ENCODE measurements at places on chromosomes 3 and 15.

DNA sequence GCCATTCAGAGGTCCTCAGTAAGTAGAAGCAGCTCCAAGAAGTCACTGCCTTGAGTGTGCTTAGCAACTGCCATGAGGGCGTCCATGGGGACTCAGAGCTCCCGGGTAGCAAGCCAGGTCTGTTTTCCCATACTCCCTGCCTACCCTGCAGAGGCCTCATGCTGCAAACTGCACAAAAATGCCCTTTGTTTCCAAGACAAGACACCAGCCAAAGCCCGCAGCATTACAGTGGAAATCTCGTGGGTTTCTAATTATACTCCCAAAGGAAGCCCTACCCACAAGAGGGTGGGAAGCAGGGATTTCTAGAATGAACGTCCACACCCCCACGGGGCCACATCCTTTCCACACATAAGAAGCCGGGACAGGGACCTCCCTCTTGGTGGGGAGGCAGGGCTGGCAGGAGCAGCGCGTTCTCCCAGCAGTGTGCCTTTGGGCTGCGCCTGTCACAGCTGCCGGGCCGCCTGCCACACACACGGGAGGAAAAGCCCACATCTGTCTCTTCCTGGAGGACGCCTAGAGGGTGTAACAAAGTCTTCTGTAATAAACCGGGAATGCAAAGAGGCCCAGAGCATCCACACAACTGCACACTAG is 31.1 kb downstream of the FAM174B start:
- DNase-seq = no peak

GRCh38 chr3:149620291-149621020 is 37.4 kb downstream of the WWTR1 start:
- DNase-seq = no peak

DNA sequence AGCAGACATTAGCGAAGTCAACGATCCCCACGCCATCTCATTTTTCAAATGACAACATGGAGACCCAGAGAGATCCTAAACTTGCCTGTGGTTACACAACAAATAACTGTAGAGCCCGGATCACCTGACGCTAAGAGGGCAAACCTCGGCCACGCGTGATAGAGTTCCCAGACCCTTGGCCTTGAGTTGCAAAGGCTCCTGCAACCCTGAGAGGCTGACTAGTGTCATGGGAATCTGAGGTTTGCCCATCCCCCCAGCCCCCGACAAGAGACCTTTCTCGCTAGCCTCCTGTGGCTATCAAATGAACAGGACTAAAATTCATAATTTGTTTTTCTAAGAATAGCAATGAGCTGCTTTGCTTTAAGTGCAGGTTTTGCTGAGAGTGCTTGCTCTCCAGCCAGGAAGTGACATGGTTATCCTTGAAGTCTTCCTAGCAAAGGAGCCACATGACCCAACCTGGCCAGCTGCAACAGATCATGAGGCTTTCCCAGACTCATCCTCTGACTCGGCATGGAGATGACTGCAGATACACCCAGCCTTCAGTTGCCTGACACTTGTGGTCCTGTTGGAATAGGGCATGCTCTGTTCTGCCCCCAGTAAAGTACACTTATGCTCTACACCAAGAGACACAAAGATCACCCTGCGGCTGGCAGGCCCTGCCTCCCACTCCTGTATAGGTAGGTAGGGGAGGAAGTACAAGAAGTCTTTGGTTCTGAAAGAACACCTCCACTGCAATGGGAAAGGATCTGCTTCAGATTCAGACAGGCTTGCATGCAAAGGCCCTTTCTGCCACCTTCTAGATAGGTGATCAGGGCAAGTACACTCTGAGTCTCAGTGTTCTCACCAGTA is 36.0 kb downstream of the MCF2L2 start:
- DNase-seq = no peak

DNA sequence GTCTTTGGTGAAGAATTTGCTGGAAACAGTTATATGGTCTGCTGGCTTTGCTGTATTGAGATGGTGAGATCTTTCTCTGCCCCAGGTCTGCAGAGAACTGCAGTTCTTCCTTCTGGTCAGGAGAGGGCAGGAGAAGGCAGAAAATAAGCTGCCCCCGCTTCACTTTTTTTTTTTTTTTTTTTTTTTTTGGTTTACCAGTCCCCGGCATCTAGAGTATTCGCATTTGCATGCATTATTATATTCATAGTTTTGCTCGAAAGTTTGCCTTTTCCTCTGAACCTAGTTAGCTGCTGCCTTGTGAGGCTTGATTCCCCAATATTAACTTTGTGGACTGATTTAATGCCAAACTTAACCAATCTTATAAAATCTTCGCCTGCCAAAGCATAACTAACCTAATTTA is 10.6 kb upstream of the PARL start:
- DNase-seq = no peak

DNA sequence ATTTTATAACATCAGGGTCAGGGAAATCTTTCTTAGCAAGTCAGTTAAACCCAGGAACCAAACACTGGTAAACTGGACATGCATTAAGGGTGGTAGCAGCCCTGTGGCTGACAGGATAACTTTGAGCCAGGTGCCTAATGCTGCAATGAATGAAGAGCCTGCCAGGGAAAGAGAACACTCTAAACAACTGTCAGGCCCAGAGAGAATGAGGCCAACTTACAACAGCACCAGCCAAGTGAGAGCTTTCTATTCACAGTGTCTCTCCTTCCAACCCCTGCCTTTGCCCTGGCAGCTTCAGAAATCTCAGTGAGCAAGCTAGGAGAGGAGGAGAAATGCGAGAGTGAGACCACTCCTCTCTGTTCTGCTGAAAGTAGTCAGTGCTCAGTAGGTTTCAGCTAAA is 50.4 kb upstream of the ATP2C1 start:
- DNase-seq = no peak

GRCh38 chr3:161409069-161409468 is 37.8 kb upstream of the SPTSSB start:
- no peak for DNase-seq

DNA sequence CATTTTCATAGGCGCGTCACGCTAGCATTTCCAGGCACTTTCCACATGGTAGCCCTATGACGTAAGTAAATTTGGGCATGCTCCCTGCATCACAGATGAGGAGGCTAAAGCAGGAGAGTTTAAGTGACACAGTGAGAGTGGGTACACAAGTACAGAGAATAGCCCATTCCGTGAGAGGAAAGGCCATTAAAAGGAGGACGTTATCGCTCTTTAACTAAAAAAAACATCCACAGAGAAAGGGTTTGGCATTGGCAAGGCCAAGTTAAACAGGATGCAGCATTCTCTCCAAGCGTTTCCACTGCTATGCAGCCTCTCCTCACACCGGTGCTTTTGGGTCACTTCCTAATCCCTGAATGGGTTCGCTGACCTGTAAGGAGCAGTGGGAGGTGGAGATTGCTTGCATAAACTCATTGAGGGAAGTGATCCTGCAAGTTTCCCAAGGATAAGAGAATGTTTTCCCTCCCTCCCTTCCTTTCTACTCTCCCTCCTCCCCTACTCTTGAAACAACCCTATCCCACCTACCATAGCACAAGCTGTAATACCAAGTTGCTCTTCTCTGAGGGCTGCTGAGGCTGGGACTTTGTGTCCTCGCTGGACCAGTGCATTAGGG is 147.7 kb downstream of the VGLL4 start:
- DNase-seq = no peak

DNA sequence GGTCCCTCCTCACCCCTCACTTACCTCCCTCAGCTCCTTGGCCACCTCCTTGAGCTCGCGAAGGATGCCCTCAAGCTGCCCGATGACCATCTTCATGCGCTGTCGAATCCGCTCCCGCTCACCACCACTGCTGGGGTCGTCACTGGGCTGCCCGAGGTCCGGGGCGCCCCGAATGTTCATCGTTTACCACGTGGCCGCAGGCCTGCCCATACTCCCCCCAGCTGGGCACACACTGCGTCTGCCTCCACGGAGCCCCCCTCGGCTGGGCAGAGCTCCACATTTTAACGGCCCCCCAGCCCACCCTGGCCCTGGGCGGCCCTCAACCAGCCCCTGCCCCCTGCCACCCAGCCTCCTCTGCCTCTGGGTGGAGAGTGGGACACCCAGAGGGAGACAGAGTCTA is 2.2 kb downstream of the INSYN1 start:
- no peak for DNase-seq

- no peak for DNase-seq
Observed at GRCh38 chr3:48696156-48696555, 10.4 kb upstream of the NCKIPSD start.

DNA sequence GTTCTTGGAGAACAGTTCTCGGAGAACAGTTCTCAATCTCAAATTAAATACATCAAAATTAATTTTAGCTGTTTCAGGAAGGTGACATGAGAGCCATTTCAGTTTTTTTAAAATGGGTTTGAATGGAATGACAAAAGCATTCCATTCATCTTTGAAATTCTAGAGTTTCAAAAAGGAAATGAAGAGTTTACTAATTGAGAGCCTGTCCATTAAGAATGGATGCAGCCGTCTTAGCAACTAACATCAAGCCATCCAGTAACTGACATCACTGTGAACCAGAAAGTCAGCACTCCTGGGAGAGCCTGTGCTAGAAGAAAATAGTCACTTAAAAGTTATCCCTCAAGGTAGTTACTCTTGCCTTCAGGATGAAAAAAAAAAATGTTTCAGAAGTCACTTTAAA is 47.0 kb upstream of the FSTL1 start:
- DNase-seq = no peak

GRCh38 chr15:57472861-57473260 is 96.6 kb downstream of the CGNL1 start:
- DNase-seq = no peak

DNA sequence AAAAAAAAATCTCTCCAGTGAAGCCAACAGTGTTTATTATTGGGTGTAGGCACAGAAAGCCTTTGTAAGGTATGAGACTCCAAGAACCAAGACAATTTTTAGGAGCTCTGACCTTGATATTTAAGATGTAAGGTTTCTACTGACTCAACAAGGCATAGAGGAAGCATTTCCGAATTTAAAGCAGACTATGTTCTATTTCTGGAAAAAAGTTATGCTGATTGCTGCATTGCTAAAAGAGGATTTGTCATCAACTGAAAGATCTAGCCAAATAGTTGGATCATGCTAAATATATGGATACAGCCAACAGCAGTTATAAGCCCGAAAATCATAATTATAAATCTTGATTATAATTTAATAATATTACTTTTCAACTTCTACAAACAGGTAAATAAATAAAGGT is 53.3 kb upstream of the MELTF start:
- DNase-seq = no peak

DNA sequence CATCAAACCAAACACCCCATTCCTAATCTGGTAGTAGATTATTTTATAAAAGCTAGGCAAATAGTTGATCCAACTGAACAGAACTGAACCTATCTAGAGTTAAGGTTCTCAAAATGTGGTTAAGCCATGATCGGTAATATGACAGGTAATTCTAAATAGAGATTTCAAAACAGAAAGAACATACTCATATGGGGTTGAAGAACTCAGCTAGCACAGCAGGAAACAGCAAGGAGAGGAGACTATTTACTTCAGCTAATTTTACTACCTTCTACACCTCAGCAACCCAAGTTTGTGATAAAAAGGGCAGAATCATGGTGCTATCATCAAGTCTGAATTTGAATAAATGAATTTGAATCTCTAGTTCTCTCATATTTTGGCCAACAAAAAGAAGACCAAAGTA is 11.8 kb downstream of the CD47 start:
- no peak for DNase-seq

DNA sequence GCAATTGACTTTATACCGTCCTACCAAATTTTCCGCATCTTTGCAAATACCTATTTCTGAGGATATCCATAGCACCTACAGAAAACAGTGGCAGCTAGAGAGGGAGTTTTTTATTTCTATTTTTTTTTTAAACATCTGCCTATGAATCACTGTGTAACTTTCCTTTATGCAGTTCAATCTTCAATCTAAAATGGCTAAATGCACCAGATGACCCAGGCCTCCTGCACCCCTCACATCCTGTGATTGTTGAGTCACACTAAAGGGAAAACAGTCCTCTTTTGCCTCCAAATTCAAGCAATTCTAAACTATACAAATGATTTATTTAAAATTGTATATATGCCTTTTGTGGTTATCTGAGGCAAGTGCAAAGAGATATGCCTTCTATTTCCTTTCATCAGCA is 20.1 kb upstream of the BCL6 start:
- DNase-seq = no peak

DNA sequence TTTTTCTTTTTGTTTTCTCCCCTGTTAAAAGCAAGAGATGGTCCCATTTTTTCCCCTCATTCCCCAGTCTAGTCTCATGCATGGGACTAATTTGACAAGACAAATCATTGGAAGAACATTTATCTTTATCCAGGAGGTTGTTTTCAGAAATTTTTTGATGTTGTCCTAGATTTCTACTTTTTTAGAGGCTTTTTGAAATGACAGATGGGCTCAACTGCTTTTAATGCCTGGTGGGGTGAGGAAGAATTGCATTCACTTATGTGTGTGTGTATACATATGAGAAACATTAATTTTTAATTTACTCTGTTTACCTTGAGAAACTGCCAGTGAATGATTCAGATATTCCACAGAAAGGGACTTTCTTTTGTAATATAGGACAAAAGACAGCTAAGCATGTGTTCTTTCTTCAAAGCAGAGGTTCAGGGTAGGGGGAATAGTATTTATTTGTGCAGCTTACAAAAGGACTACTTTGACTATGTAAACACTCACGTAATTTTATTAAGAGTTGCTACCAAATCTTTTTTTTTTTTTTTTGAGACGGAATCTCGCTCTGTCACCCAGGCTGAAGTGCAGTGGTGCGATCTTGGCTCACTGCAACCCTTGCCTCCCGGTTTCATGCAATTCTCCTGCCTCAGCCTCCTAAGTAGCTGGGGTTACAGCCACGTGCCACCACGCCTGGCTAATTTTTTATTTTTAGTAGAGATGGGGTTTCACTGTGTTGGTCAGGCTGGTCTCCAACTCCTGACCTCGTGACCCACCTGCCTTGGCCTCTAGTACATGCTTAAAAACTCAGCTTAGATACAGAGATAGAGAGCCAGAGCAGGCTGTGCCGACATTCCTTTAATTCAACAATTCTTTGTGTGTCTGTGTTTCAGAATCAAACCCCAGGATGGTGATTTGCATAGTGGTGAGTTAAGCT is 130.1 kb upstream of the RARB start:
- no peak for DNase-seq

- no peak for DNase-seq
Observed at GRCh38 chr3:94336046-94336753, 273.3 kb downstream of the NSUN3 start.

DNA sequence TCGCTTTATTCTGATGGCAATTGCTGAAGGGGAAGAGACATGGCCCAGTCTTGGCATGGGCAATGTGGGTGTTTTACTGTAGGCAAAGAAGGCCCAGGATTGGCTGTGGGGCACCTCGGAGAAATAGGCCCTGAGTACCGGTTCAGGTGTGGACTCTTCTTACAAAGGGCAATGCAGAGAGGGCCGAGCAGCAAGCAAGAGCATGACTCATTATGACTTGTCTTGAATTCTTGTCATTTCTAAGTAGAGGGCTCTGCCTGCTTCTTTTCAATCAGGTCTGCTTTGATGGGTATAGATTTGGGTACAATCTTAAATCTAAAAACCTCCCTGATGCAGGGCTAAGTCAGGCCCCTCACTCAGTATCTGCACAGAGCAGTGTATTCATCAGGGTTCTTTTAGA is 14.8 kb upstream of the BUB1B start:
- DNase-seq = no peak

All from stimulated activated CD8-positive, alpha-beta memory T cell treated with anti-CD3 and anti-CD28 coated beads, Interleukin-2, amount 100 ng/mL, for 1 hour (primary cell).